A172 (cell line): ENCODE measurements at places on chromosomes 6 and 20. TPM values are rescaled to one million over a fixed set of nuclear protein-coding genes. Genes with fewer than 3 reads are reported as not detected.

DNA sequence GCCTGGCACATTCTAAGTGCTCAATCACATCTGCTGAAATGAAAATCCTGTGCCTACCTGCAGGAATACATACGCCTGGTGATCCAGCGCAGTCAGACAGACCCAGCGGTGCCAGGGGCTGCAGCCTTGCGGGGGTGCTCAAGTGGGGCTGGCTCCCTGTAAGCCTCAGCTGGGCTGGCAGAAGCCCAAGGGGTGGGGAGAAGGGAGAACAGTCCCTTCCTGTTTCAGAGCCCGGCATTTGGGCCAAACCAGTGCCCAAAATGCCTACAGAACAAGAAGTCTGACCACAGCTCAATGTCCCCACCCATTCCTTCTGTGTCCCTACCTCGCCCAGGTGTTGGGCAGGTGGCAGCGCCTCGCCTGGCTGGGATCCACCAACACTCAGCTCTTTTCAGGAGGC, 22.6 kb downstream of the KCNK15 start:
- no peak for DNase-seq

DNA sequence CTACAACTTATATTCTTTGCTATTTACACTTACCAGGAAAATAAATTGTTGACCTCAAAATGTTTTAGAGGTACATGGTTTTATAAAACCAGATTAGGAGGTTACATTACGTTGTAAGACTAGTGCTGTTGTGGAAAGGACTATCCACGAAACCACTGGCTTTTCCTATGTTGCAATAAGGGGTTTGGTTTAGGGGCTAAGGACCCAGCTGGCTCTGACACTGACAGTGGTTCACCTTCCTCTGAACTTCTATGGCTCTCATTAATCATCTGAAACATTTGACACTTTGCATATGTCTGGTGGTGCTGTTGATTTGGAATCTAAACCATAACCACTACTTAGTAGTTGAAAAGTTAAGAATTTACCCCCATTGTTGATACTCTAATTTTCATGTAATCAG, 186.7 kb downstream of the NKAIN2 start:
- DNase-seq = no peak

GRCh38 chr20:31663838-31664695, 26.4 kb downstream of the COX4I2 start:
- no peak for DNase-seq

- no peak for DNase-seq
Observed at GRCh38 chr6:144075187-144075586, 20.2 kb downstream of the SF3B5 start.

GRCh38 chr6:2630359-2630758, 120.4 kb downstream of the MYLK4 start:
- peak; percentile 96 for DNase-seq

GRCh38 chr6:23647045-23647444, 479.0 kb upstream of the NRSN1 start:
- no peak for DNase-seq

DNA sequence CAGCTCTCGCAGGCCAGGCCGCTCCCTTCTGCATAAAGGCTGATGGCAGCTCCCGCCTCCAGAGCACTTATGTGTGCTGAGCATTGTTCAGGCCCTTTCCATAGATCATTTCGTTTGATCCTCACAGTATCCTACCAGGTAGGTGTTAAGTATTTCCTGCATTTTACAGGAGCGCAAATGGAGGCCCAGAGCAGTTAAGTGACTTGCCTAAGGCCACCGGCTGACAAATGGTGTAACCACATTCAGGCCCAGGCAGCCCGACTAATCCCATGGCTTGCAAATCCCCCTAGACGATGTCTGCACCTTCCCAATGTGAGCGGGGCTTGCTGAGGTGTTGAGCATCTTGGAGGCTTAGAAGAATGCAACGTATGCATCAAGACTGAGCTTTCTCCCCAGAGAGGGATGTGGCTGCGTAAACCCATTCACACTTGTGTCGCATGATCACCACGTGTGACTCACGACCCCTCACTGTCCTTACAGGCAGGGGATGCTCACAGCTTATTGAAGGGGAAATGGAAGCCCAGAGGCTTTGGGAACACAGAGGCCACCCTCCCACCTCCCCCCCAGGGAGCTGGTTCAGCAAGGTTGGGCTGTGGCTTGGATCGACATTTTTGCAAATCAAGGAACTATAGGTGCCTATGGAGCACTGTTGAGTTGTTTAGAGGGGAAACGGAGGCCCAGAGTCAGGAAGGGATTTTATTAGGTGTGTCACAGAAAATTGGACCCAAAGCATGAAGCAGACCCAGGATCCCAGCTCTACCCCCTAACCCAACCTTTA, 7.0 kb downstream of the BPIFB2 start:
- no peak for DNase-seq

DNA sequence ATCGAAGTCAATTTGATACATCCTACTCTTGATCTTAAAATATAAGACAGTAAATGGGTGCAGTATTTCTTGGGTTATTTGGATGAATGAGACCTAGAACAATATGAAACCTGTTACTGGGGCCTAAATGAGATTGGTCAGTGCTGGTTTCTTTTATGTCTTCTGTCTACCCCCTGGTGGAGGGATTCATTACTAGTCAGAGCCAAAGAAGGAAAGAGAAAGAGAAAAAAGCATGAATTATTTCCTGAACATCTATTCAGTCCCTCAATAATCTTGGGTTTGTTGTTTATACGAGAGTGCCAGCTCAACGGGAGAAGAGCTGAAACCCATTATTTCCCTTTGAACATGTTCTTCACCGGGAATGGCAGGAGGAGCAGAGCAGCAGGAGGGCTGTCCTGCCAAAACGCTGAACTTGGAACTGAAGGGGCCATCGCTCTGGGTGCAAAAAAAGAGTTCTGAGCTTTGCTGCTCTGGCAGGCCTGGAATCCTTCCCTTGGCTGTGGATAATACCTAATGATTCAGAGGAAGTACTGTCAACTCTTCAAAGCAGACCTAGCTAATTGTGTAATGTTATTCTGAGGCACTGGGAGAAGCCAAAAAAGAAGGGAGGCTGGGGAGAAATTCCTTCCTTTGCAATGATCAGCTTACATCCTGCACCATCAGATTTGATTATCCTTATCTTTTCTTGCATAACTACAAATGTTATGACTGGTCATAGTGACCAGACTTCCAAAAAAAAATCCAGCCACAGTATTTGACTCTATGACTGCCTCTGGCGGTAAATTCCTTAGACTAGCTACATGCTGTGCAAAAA, 72.0 kb downstream of the BLOC1S5 start:
- peak; percentile 69 for DNase-seq

DNA sequence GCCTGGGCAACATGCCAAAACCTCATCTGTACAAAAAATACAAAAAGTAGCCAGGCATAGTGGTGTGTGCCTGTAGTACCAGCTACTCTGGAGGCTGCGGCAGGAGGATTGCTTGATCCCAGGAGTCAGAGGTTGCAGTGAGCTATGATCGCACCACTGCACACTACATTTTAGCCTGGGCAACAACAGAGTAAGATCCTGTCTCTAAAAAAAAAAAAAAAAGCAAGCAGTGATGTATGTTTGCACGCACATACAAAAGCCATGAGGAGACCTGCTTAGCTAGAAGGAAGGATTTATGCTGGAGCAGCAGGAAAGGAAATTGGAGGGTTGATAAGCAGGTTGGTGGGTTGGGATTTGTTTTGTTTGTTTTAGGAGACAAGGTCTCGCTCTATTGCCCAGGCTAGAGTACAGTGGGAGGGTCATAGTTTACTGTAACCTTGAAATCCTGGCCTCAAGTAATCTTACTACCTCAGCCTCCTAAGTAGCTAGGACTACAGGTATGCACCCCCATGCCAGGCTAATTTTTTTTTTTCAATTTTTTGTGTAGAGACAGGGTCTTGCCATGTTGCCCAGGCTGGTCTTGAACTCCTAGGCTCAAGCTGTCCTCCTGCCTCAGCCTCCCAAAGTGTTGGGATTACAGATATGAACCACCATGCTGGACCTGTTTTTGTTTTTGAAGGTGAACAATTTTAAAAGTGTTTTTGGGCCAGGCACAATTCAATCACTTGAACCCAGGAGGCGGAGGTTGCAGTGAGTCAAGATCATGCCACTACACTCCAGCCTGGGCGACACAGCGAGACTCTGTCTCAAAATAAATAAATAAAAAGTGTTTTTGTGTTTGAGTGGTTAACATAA, 4.0 kb downstream of the ZSWIM3 start:
- no peak for DNase-seq

Gene ZFP64
- total RNA-seq = 10.8 and 14.0 TPM in 2 replicates

DNA sequence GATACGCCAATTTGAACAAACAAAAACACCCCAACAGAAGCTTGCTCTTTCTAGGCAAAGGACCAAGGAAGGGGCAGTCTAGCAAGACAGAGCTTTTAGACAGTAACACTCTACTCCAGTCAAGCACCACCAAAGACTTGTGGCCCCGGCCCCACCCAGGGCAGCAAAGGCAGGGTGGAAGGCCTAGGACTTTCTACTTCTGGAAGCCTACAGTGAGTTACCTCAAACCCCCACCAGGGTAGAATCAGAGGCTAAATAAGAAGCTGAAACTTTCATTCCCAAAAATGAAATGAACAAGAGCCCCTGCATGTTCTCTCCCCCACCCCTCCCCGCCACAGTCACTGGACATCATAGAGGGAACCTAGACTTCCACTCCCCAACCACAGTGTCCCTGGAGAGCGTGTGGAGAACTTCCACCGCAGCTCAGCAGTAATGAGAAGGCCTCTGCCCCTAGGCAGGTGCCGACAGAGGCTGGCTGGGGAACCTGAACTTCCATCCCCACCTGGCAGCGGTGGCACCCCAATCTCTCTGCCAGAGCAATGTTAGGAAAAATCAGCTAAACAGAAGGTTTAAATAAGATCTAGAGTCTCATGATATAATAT, 40.0 kb downstream of the KATNA1 start:
- no peak for DNase-seq

DNA sequence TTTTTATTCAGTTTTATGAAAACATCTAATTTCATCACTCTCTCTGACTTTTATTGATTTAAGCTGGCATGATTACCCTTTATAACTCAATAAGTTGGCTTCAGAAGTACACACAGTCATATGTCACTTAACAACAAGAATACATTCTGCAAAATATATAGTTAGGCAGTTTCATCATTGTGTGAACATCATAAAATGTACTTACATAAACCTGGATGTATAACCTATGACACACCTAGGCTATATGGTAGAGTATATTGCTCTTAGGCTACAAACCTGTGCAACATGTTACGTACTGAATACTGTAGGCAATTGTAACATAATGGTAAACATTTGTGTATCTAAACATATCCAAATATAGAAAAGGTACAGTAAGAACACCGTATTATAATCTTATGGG, 362.2 kb upstream of the BTBD3 start:
- no peak for DNase-seq

Gene MCHR2
- total RNA-seq = 0.14 TPM in 1 of 2 replicates, not detected in the other

DNA sequence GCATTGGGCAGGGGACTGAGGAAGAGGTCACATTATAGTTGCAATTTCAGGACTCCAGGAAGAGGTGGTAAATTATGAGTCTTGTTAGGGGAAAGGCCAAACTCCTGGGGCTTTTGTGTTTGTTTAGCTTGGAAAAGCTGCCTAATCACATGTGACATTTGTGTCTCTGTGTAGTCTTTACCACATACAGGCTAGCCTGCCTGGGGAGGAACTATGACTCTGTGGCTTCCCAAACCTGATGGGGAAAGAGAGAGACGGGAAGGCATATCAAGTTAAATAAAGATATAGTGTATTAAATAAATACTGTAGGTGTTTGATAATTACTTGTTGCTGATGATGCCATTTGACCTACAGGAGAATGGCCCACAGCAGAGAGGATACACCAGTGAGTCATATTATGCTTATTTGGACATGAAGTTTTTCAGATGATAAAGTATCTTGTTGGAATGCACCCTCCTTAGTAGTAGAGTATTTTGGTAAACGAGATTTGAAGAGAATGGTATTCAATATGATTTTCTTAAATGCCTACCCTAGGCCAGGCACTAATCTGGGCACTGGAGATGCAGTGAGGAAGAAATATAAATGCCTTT, 4.0 kb downstream of the BLTP3A start:
- peak; percentile 32 for DNase-seq

- DNase-seq = no peak
Observed at GRCh38 chr6:113318575-113318917, 538.6 kb upstream of the MARCKS start.

DNA sequence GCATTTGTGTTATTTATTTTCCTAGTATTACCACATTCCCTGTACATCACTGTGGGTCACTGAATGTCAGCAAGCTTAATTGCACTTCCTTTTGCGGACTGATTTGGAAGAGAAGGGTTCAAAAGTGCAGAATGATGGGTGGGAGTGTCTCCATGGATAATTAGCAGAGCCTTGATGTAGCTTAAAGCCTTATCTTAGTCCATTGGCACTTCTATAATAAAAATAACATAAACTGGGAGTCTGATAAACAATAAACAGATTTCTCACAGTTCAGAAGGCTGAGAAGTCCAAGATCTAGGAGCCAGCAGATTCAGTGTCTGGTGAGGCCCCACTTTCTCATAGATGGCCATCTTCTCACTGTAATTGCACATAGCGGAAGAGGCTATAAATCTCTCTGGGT, 501.1 kb upstream of the POU3F2 start:
- DNase-seq = no peak

- DNase-seq = no peak
Observed at GRCh38 chr20:60695226-60696000, 556.6 kb upstream of the CDH4 start.
